ENCODE measurements at places on chromosomes 3 and 15.
A peak's percentile ranks its signal among the peaks of the same experiment; 100 is the strongest.

DNA sequence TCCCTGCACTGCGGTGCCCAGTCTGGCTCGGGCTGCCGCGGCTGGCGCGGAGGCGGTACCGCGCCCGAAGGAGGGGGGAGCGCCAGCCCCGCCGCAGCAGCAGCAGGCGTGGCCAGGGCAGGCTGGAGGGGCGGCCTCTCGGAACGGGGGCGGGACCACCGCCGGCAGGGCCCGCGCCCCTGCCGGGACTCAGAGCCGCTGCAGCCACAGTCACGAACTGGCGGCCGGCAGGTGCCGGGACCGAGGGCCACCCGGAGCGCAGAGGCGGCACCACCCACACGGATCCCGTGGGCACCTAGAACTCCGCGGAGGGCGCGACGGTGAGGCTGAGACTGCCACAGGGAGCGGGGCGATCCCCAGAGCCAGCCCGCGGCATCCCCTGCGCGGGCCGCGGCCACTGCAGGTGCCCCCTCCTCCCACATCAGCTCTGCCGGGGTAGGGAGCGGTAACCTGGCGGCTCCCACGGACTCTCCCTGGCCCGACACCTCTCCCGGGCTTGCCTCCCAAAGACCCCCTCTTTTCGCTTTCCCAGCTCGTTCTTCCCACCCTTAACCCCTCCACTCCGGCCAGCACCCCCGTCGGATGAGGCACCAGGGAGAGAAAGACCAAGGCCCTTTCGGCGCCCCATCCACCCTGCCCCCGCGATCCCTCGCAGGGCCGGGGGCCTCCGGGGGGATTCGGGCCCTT is at the start of gene VWA5B2:
Gene VWA5B2, plus strand, starts transcription at position 192 of the 687 bp plus-strand sequence. CDS start 944 bp downstream, outside the sequence.
- peak; percentile 27 for DNase-seq

- no peak for DNase-seq
Observed at GRCh38 chr3:84275532-84275931, 683.3 kb upstream of the CADM2 start.

GRCh38 chr15:68561171-68561900 is 17.5 kb upstream of the CORO2B start:
- no peak for DNase-seq

DNA sequence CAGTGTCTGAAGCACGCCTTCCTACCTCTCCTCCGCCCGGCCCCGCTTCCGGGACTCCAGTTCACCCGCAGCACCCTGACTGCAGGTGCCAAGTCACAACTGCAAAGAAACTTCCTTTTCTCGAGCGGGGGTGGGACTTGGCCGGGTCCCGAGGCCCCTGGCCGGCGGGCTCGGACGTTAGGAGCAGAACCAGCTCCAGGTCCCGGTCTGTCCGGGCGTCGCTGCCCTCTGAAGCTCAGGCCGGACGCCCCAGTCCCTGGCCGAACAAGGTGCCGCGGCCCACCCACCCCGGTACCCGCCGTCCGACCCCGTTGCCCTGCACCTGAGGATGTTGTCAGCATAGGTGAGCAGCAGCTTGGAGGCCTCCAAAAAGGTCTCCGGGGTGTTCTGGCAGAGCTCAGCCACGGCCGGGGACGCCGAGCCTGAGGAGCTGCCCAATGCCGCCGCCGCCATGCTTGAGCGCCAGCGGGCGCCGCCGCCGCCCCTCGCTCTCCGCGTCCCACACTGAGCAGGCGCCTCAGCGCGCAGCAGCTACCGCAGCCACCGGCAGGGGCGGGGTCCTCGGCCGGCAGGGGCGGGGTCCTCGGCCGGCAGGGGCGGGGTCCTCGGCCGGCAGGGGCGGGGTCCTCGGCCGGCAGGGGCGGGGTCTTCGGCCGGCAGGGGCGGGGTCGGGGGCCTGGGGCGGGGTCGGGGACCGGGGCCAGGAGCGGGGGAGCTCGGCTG is at the start of gene NGLY1:
Gene NGLY1, minus strand, starts transcription at position 506 of the 723 bp plus-strand sequence. Its CDS starts 53 bp downstream, at position 453.
- DNase-seq, result peak; percentile 84

DNA sequence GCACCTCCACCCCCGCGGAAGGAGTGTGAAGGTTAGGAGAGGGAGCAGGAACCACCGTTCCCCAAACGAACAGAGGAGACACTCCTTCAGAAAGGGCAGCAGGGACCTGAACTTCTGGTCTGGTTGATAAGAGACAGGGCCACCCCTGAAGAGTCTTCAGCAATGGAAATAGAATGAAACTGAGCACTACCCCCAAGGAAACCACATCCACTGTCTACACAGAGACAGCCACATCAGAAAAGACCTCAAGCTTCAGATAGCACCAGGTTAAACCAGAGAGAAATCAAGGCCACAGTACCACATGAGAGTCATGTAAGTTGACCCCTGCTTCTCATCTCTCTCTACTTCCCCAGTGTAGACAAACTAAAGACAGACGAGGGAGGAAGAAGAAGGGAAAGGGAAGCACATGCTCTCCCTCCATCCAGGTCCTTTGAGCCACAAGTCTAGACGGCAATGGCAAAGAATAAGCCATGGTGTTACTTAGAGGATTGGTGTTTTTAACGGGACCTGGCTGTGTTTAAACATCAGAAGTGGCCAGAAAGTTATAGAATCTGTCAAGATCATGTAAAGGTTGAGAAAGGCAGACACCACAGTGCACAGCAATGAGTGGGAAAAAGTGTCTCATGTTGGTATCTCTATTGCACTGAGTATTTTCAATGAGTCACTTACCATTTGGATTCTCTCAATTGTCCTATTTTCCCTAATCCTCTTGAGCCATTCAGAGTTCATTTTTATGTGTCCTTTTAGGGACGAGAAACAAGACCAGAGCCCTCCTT is 31.4 kb upstream of the CTNNB1 start:
- DNase-seq, result no peak

- no peak for DNase-seq
Observed at GRCh38 chr3:43316783-43317460, 30.6 kb downstream of the SNRK start.

DNA sequence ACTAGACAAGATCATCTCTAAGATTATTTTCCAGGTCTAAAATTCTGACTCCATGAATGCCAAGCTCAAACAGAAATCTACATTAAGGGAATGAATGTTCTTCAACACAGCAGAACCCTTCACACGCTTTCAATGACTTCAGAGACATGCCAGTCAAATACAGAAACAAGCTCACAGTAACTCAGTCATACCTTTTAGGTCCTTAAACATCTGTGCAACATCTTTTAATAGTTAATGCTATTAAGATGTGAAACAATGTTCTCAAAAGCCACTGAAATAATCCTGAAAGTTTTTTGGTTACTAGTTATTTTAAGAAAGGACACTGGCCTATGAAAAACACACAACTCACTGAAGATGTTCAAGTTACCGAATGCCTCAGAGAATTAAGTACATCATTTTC is 2.5 kb downstream of the DLG1 start:
- DNase-seq, result no peak

GRCh38 chr15:39451121-39451688 is 129.7 kb upstream of the THBS1 start:
- DNase-seq, result no peak

- DNase-seq, result no peak
Observed at GRCh38 chr3:198032039-198032936, 72.3 kb downstream of the LMLN start.

DNA sequence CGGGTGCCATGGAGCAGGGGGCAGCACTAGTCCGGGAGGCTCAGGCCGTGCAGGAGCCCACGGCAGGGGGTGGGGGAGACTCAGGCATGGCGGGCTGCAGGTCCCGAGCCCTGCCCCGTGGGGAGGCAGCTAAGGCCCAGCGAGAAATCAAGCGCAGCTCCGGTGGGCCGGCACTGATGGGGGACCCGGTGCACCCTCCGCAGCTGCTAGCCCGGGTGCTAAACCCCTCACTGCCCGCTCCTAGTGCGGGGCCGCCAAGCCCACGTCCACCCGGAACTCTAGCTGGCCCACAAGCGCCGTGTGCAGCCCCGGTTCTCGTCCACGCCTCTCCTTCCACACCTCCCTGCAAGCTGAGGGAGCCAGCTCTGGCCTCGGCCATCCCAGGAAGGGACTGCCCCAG is 49.6 kb upstream of the SOX14 start:
- no peak for DNase-seq

DNA sequence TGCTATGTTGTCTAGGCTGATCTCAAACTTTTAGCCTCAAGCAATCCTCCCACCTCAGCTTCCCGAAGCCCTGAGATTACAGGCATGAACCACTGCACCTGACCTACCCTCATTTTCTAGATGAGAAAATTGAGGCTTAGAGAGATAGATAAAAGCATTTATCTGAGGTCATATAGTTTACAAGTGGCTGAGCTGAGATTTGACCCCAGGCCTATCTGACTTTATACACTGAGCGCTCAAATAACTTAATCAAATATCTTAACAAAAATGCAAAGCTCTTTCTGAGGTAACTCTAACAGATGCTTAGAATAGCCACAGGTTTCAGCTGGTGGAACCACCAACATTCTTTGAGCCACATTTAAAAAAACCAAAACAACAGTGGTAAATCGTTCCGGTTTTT is 5.5 kb downstream of the PLS1 start:
- DNase-seq, result no peak

GRCh38 chr15:77112838-77113504 is 42.1 kb upstream of the TSPAN3 start:
- DNase-seq, result no peak

DNA sequence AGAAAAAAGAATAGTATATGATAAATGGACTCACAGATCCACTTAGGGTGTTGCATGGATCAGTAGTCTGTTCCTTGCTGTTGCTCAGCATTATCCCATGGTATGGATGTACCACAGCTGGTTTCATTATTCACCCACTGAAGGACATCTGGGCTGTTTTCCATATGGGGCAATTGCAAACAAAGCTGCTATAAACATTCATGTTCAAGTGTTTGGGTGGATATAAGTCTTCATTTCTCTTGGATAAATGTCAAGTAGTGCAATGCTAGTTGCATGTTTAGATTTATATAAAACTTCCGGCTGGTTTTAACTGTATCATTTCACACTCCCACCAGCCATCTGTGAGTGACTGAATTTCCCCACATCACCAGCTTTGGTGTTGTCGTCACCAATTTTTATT is 137.7 kb downstream of the ASB7 start:
- no peak for DNase-seq

GRCh38 chr3:29591579-29591978 is 310.7 kb downstream of the RBMS3 start:
- no peak for DNase-seq

- no peak for DNase-seq
Observed at GRCh38 chr3:140972833-140973232, 31.2 kb downstream of the SLC25A36 start.

GRCh38 chr3:396293-396692 is 199.7 kb downstream of the CHL1 start:
- no peak for DNase-seq

DNA sequence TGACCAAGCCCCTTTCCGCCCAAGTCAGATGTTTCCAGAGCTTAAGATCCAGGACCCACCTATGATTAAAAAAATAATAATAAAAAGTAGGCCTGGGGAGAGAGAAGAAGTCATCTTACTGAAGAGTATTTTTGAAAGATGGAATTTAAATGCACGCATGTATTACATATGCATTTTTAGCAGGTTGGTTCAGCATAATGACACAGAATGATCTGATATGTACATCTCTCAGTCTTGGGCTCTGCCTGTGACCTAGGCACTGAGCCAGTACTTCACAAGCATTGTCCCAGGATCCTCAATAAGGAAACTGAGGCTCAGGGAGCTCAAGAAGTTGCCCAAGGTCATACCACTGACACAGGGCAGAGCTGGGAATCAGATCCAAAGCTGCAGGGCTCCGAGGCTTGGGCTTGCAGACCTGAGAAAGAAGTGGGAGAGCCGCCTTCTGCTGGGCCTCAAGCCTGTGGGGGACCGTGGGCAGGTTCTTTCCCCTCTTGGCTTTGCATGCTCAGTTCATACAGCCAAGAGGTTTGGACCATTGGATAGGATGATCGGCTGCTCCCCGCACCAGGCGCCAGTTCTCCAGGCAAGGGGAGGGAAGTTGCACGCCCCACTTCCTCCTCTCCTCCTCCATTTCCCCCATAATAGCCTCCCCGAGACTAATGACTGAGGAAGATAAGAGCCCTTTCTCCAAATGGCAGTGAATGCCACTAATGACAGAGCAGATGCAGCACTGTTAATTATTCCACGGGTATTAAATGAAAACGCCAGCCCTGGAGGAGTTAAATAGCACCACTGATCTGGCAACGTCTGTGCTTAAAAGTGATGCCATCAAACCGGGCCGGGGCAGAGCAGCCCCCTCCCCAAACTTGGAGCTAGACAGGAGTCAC is 6.9 kb downstream of the SLC6A1 start:
- DNase-seq, result no peak

DNA sequence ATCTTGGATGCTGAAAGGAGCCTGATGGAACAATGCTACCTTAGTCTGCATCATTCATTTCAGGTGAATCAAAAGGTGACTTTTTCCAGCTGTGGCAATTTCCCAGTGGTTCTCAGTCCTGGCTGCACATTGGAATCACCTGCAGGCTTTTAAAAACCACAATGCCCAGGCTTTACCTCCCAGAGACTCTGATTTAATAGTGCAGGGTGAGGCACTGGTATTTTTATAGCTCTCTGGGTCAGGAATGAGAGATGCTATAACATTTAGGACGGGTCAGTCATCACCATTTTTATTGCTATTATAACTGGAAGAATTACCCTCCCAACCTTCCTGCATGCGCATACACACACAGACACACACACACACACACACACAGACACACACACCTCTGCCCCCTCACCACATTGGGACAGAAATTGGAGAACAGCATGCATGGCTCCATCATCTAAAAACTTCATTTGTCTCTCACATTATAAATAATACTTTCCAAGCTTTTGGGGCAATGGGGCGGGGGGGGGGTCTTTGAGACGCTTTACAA is 41.1 kb downstream of the LARP6 start:
- DNase-seq, result no peak

- peak; percentile 22 for DNase-seq
Observed at GRCh38 chr3:69838217-69838616, 99.0 kb downstream of the MITF start.
